IPS DF 6.9 (cell line): ENCODE measurements at places on chromosomes 3 and 15.

- DNase-seq: no peak
Measured at GRCh38 chr3:177603148-177603603, 405.9 kb upstream of the TBL1XR1 start.

DNA sequence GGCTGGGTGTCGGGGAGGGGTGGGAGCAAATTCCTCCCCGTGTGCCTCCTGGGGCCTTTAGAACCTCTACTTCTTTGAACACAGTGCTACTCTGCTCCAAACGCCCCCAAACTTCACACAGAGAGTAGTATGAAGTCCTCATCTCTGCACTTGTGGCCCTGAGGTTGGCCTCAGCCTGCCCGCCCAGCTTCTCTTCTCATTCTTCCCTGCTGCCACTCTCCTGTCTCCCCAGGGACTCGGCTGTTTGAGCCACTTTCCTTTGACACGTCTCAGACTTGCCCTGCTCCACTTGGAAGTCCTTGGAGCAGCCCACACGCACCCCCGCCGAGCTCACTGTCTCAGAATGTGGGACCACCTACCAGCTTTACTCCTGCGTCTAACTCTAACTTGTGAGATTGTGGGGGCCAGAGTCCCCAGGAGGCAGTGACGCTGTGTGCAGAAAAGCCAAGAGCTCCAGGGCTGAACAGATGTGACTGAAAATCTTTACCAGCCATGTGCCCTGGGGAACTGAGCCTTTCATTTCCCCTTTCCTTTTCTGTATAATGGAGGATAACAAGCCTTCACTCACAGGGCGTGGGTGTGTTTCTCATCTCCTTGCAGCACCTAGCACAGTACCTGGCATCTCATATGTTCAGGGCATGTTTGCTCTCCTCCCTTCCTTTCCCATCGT, 233.6 kb upstream of the CTDSPL start:
- no peak for DNase-seq

DNA sequence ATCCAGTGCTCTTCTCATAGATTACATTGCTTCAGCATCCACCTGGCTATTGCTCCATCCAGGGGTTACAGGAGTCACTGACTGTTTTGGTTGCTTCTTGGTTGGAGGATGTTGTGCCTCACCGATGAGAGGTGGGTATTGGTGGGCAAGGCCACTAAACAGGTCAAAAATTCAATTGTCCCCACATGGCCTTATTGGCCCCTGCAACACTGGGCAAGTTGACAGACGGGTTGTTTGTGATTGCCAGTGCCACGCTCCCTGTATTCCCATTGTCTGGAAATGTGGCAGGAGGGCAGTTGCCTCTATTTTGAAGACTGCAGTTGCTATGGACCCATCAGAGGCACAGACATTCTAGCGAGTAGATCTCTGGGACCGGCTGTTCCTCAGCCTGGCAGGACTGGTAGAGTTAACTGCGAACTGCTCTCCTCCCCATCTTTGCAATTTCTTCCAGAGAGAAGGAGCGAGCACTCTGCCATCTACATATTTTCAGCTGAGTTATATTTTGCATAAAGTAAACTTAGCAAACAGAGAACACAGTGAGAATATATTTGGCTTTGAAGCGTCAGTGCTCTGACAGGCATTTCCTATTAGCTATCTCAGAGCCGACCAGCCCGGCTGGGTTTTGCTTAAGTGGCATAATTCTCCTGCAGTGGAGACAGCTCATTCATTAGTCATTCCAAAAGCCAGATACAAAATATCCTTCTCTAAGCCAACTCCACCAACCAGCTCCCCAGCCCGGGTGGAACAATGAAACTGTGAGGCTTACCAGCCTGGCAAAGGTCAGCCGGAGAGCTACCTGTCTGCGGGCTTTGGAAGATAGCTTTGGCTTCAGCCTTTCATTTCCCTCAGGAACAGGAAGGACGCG, 26.0 kb upstream of the MAGEF1 start:
- DNase-seq: no peak

- DNase-seq: no peak
Measured at GRCh38 chr3:16467393-16467792, 46.1 kb downstream of the RFTN1 start.

- no peak for DNase-seq
Measured at GRCh38 chr3:23480329-23480714, 277.2 kb downstream of the UBE2E2 start.

- DNase-seq: no peak
Measured at GRCh38 chr3:127870156-127870555, 44.9 kb upstream of the KBTBD12 start.

DNA sequence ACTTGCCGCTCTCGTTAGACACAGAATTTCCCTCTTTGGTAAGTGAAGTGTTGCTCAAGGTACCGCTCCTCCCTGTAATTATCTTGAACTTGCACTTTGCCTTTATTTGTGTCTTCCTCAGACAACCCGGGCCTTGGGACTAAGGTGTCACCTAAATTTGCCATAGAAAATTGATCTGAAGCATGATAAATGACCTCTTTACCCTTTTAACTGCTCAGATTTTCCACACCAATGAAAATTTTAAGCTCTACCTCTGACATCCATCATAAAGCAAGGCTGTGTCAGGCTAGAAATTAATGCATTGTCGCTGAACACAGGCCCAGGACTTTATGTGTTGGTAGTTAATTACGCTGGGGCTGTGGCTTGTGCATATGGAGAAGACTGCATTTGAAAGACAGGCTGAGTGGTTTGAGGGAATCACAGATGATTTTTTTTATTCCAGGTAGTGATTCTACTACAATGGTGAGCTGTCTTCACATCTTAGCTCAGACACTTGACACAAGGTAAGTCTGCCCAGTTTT, 199.6 kb upstream of the CHRM5 start:
- no peak for DNase-seq

DNA sequence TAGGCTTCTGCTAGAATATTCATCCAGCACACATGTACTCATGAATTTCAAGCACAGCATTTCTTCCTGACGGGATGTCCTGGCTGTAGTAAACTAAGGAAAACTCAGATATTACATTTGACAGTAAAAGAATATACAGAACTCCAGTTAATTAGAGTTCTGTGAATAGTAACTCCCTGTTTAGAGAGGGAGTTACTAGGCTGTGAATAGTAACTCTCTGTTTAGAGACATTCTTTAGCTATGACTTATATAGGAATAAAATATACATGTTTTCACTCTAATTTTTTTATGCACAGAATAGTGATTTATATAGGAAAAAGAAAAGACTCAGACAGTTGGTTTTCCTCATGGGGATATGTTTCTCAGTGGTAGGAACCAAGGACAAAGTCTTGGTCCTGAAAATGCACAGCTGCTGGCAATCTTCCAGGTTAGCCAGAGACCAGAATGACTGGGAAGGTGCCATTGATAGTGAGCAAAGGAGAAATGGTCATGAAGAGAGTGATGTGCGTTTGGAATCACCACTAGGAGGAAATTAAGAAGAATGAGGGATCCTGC, 480.7 kb upstream of the THBS1 start:
- no peak for DNase-seq

GRCh38 chr3:159898147-159898546, 90.5 kb upstream of the IL12A start:
- no peak for DNase-seq

- no peak for DNase-seq
Measured at GRCh38 chr3:117548600-117548999, 839.0 kb downstream of the TUSC7 start.

GRCh38 chr3:130679218-130679617, 67.4 kb downstream of the PIK3R4 start:
- DNase-seq: no peak

- no peak for DNase-seq
Measured at GRCh38 chr3:116259984-116260383, 185.3 kb downstream of the LSAMP start.

DNA sequence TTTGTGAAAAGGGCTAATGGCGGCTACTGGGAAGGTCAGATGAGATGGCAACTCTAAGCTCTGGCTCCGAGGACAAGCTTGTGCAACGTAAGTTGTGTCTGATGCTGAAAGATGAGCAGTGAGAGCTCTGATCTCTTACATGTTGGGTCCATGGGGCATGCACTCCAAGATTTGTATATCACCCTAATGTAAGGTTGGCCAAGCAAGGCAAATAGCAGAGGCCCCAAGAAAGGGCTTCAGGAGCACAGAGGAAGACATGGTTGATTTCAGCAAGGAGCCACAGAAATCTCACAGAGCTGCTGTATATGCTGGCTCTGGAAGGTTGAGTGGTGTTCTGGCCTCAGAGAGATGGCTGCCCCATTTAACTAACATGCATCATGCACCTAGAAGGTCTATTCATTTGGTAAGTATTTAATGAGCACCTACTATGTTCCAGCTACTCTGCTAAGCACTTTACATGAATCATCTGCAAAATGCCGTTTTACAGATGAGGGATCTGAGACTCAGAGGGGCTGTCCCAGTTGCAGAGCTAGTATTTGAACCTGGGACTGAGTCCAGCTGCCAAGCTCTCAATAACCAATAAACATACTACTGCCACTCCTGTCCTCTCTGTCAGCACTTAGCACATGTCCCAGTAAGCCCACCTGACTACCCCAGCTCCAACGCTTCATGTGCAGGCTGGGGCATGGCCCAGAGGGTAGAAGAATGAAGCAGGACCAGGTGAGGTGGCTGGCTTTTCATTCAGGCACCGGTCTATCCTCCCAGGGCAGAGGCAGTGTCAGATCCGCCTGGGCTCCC, 27.8 kb upstream of the ATP2B2 start:
- no peak for DNase-seq

DNA sequence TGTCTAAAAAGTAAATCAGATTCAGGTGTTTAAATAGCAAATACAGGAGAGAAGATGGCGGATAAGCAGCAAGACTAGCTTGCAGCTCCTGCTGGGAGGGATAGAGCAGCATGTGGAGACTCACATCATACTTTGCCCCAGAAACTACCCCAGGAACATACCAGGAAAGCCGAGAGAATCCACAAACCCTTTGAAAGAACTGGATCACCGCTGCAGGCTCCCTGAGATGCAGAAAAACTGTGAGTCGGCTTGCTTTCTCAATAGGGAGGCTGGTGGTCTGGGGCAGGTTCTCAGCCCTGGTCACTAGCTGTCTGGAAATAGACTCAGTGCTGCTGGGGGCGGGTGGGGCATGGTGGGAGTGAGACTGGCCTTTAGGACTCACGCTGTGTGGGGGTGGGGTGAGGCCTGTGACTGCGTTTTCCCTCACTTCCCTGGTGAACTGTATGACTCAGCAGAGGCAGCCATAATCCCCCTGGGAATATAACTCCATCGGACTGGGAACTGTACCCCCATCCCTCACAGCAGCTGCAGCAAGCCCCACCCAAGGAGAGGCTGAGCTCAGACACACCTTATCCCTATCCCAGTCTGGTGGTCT, 142.8 kb downstream of the CNTN6 start:
- DNase-seq: no peak

DNA sequence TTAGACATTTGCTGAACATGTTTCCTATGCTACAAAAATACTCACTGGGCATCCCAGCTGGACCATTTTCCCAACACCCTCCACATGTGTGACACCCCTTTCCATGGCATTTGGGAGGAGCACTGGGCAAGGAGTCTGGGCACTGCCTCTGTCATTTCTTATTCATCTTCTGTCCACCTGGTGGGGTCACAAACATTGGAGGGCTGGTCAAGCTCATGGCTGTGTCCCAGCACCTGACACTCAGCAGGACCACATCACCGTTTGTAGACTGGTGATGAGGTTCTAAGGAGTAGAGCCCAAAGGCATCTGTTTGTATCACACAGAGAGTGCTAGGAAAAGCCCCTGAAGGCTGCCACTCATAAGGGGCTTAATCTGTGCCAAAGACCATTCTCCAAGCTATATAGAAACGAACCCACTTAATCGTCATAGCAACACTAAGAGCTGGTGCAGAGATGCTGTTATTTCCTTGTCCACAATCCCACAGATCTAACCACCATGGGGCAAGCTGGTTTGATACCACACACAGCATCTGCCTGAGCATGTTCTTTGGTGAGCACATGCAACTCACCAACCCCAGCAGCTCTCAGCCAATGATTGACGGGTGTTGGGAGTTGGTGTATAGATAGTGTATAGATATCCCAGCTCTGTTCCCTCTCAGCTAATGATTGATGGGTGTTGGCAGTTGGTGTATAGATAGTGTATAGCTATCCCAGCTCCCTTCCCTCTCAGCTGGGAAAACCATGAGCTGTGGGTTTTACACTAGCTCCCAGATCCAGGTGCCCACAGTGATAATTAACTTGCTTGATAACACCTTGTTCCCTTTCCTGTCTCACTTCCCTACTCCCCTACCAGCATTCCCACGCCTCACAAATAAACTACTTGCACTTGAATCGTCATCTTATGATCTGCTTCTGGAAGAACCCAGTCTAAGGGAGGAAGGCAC, 42.7 kb upstream of the ATP2B2 start:
- DNase-seq: no peak

DNA sequence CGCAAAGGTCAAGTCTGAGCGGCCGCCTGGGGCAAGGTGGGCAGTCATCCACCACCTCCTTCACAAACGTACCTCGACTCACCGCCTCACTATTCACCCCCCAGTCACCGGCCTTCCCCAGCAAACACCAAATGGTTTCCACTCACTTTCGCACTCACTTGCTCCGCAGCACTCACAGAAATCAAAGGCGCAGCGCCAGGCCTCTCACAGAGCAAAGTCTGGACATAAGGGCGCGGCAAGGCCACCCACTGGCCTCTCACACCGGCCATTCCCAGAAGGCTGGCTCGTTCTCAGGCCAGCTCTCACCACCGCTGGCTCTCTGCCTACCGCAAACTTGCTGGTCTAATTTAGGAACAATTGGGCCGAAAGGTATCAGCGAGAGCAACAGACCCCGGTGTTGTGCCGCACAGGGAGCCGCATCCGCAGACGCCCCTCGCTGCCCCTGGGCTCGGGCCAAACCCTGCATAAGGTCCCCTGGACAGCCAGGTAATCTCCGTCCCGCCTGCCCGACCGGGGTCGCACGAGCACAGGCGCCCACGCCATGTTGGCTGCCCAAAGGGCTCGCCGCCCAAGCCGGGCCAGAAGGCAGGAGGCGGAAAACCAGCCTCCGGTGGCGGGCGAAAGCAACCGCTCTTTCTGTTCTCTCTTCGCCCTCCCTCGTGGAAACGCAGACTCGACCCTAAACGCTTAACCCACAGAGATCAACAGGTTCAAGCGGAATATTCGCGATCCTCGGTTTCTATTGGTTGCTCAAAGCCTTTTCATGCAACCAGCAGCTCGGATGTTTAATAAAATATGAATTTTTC, 2.9 kb downstream of the SHOX2 start:
- no peak for DNase-seq

DNA sequence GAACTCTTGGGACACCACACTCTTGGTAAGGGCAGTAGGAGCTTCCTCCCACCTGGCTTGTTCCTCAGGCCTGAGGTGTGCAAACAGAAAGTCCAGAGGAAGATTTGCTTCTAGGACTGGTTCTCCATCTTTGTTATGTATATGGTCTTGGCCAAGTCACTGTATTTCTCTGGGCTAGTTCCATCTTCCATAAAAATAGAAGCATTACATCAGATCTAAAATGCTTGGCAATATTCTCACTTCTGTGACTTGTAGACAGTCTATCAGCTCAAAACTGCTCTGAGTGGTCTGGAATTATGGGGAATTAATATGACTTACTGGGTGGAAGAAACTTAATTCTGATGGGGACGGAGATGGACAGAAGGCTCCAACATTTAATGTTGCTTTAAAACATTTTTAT, 55.2 kb downstream of the TMEM108 start:
- no peak for DNase-seq
